ENCODE measurements at places on chromosomes 5 and 9. TPM values are rescaled to one million over a fixed set of nuclear protein-coding genes. Genes with fewer than 3 reads are reported as not detected.

Gene EPB41L4B
- total RNA-seq: not detected

Gene SAXO1
- total RNA-seq: not detected

Gene RPP25L
- total RNA-seq: 19.7 TPM

Gene ASPN
- 0.15 TPM for total RNA-seq

Gene SPATA9
- total RNA-seq: not detected

DNA sequence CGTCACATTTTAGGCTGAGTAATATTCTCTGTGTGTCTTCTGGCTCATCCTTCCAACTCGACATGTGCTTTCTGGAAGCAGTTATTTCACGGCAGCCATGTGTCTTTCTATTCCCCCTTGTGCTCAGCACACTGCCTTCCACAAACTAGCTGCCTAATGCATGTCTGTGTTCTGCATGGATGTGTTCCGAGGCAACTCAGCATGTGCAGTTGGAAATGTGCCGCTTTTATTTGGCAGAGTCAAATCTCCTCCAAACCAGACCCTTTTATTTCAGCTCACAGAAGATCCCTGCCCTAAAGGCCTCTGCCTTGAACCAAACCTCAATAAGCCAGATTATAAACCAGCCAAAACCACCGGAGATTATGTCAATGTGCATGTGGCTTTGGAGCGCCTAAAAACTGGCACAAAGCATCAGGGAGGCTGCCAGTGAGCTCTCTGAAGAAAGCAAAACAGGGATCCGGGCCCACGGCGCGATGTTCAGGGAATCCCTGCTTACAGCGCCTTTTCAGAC is 360.2 kb downstream of the DEPDC1B start:
- H3K27me3 ChIP-seq: peaks cover 8% of the 10 kb centered on the region
- H3K4me3 ChIP-seq: no peak overlapping the region
- H3K27ac ChIP-seq: no peak overlapping the region
- H3K36me3 ChIP-seq: no peaks in the 10 kb centered on the region
- H3K4me1 ChIP-seq: no peaks in the 10 kb centered on the region

DNA sequence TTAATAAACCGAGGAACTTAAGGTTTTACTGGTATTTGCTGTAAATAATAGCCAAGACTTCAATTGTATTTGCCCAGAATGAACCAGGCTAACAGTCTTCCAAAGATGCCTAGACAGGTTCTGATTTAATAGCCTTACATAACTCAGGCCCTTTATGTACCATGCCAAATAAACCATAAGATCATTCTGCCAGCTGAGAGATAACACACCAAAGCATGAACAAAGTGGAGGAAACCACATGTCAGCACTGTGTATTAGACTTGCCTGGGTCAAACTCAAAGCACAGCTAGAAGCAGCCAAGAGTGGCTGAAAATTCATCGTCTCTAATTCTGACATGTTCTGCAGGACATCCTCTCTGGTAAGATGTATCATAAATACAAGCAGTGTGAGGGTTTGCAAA is 319.3 kb upstream of the ZNF608 start:
- H3K36me3 ChIP-seq: no peaks in the 10 kb centered on the region
- no peak for DNase-seq
- no peaks in the 10 kb centered on the region for H3K4me1 ChIP-seq
- H3K4me3 ChIP-seq: no peak overlapping the region
- no peak overlapping the region for H3K27ac ChIP-seq
- no peaks in the 10 kb centered on the region for H3K27me3 ChIP-seq

GRCh38 chr5:6601816-6602215 is 31.0 kb downstream of the NSUN2 start:
- H3K4me3 ChIP-seq: no peak overlapping the region
- no peak for DNase-seq
- H3K27ac ChIP-seq: no peak overlapping the region
- H3K4me1 ChIP-seq: no peaks in the 10 kb centered on the region

GRCh38 chr9:29659014-29659413 is 2085.7 kb upstream of the C9orf72 start:
- H3K27me3 ChIP-seq: no peaks in the 10 kb centered on the region
- H3K4me3 ChIP-seq: no peak overlapping the region
- no peaks in the 10 kb centered on the region for H3K36me3 ChIP-seq
- H3K4me1 ChIP-seq: no peaks in the 10 kb centered on the region
- no peak overlapping the region for H3K27ac ChIP-seq

DNA sequence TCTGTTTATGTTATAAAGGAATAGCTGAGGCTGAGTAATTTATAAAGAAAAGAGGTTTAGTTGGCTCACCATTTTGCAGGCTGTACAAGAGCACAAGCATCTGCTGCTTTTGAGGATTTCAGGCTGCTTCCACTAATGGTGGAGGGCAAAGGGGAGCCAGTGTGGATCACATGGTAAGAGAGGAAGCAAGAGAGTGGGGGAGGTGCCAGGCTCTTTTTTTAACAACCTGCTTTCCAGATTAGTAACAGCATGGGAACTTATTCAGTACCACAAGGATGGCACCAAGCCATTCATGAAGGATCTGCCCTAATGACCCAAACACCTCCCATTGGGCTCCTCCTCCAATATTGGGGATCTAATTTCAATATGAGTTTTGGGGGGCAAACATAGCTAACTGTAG is 40.4 kb downstream of the CCL28 start:
- H3K36me3 ChIP-seq: no peaks in the 10 kb centered on the region
- H3K4me3 ChIP-seq: no peak overlapping the region
- no peak overlapping the region for H3K27ac ChIP-seq
- DNase-seq: no peak
- no peaks in the 10 kb centered on the region for H3K4me1 ChIP-seq

DNA sequence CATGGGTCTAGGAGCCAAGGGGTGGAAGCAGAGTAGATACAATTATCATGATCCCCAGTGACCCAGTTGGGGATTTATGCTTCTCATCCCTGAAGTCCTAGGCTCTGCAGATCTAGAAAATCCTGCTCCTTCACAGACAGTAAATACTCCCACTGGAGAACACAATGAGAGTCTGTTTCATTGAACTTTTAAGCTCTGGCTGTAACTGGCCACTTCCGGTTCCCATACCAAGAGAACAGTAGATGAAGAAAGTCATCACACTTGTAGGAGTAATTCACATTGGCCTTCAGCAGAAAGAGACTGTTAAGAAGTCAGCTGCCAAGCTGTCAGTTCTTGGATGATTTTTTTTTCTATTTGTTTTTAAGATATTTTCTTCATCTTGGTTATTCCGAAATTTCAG is 597.1 kb downstream of the ACTL7B start:
- H3K4me3 ChIP-seq: no peak overlapping the region
- H3K4me1 ChIP-seq: no peaks in the 10 kb centered on the region
- no peak for DNase-seq
- no peak overlapping the region for H3K27ac ChIP-seq
- H3K27me3 ChIP-seq: no peaks in the 10 kb centered on the region

DNA sequence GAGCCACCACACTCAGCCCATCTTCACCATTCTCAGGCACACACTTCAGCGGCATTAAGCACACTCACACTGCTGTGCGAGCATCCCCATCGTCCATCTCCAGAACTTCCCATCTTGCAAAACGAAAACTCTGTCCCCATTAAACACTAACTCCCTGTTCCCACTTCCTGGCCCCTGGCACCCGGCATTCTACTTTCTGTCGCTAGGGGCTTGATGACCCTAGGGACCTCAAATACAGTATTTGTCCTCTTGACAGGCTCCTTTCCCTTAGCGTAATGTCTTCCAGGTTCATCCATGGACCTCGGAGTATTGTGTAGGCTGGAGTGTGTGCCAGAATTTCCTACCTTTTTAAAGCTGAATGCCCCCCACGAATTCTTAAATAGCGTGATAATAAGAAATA is 14.7 kb upstream of the UBAC1 start:
- H3K4me1 ChIP-seq: peaks cover 52% of the 10 kb centered on the region
- H3K27ac ChIP-seq: no peak overlapping the region
- H3K4me3 ChIP-seq: no peak overlapping the region
- DNase-seq: no peak
- H3K27me3 ChIP-seq: no peaks in the 10 kb centered on the region

DNA sequence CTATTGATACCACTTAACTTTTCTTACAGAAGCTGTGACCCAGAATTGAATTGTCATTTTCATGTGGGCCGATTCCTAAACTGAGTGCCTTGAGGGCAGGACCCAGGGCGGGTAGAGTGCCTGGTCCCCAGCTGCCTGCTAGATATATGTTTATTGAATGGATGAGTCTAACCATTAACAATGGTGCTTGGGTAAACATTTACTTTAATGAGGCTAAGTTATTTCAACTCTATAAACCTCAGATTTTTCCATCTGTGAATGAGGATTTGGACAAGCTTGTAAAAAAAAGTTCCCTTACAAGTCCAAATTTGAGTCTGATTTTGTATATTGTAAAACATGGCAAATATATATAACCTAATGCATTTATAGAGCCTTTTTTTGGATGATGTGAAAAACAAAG is 181.8 kb upstream of the ELL2 start:
- no peaks in the 10 kb centered on the region for H3K27me3 ChIP-seq
- no peak overlapping the region for H3K4me3 ChIP-seq
- no peak overlapping the region for H3K27ac ChIP-seq
- no peak for DNase-seq

All from A673 (cell line).